ENCODE measurements at places on chromosomes 2 and 18. TPM values are rescaled to one million over a fixed set of nuclear protein-coding genes. Genes with fewer than 3 reads are reported as not detected.

Gene COL3A1
- total RNA-seq: 734 TPM

Gene CENPA
- not detected for total RNA-seq

GRCh38 chr2:34912084-34912483 lies 1313.0 kb upstream of the FAM98A start:
- H3K4me1 ChIP-seq: no peaks in the 10 kb centered on the region
- DNase-seq: no peak
- no peak overlapping the region for H3K27ac ChIP-seq
- no peaks in the 10 kb centered on the region for H3K36me3 ChIP-seq
- no peak overlapping the region for H3K4me3 ChIP-seq

GRCh38 chr2:231359441-231359840 lies 36.1 kb upstream of the B3GNT7 start:
- no peak overlapping the region for H3K27ac ChIP-seq
- peaks cover 36% of the 10 kb centered on the region for H3K36me3 ChIP-seq
- H3K4me3 ChIP-seq: no peak overlapping the region

DNA sequence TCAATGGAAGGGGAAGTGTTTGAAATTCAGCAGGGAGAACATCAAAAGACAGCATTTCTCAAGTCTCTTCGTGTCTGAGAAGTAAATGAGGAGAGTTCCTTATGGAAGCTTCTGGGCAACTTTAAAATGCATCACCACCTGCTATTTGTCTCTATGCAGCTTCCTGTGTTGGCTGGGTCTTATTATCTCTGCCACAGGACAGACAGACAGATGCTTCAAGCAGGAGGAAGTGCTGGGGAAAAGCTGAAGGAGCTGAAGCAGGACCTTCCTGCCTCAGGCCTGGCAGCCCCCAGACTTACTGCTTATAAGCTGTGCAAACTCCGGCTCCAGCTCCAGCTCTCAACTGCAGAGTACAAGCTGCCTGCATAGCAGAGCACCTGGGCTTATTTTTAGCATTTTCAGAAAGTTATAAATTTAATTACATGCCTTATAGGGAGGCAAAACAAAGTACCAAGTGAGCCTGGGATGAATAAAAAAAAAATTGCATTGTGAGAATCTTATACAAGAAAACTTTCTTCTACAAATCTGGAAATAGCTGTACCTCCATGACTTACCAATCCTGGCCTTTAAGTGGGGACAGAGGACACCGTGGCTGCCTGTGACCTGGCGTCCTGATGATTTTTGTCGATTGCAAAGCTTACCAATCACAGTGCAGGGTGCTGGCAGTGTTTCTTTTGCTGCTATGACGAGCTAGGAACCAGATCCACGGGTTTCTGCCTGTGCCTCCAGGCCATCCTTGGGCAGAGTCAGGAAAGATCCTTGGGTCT lies 206.3 kb downstream of the SEPTIN10 start:
- H3K36me3 ChIP-seq: no peaks in the 10 kb centered on the region
- no peaks in the 10 kb centered on the region for H3K27me3 ChIP-seq
- H3K4me1 ChIP-seq: peaks cover 3% of the 10 kb centered on the region
